Subcutaneous preadipocyte (primary cell): ENCODE measurements at places on chromosomes 1 and 21. TPM values are rescaled to one million over a fixed set of nuclear protein-coding genes. Genes with fewer than 3 reads are reported as not detected.

The ABCB10 gene
- 14.3 and 22.7 TPM in 2 replicates for total RNA-seq

The RBM11 gene
- total RNA-seq, result not detected in 2 replicates

The CYP4A11 gene
- total RNA-seq, result not detected in 2 replicates

The C1orf94 gene
- under 0.01 TPM in 1 of 2 replicates, not detected in the other for total RNA-seq

The C1orf141 gene
- not detected in 2 replicates for total RNA-seq

The RHBG gene
- not detected in 2 replicates for total RNA-seq

The FCRL6 gene
- not detected in 2 replicates for total RNA-seq

The FCRL4 gene
- total RNA-seq, result not detected in 2 replicates

The SLC22A15 gene
- 7.0 and 8.1 TPM in 2 replicates for total RNA-seq

The GPR3 gene
- total RNA-seq, result 0.73 and 1.2 TPM in 2 replicates

The ACTA1 gene
- total RNA-seq, result under 0.01 TPM in 1 of 2 replicates, not detected in the other

The FCER1G gene
- total RNA-seq, result 0.59 TPM in 1 of 2 replicates, not detected in the other

The ARHGEF16 gene
- under 0.01 and 1.2 TPM in 2 replicates for total RNA-seq

The RIMKLA gene
- not detected in 2 replicates for total RNA-seq

The AMPD1 gene
- not detected in 2 replicates for total RNA-seq

The NUAK2 gene
- total RNA-seq, result 0.37 and 1.2 TPM in 2 replicates

The CALML6 gene
- under 0.01 and 0.20 TPM in 2 replicates for total RNA-seq

The FAM163A gene
- total RNA-seq, result not detected in 2 replicates

The NBPF9 gene
- 15.1 and 24.8 TPM in 2 replicates for total RNA-seq

The KIF17 gene
- 0.20 TPM in 1 of 2 replicates, not detected in the other for total RNA-seq

The RNF207 gene
- 2.6 and 3.7 TPM in 2 replicates for total RNA-seq

The RAB13 gene
- total RNA-seq, result 67.4 and 82.3 TPM in 2 replicates

The MYOM3 gene
- under 0.01 and 0.37 TPM in 2 replicates for total RNA-seq

The LRRC53 gene
- not detected in 2 replicates for total RNA-seq

The ERO1B gene
- total RNA-seq, result 2.2 and 2.3 TPM in 2 replicates

The SPRR2F gene
- total RNA-seq, result not detected in 2 replicates

The SPRR5 gene
- total RNA-seq, result not detected in 2 replicates
